ENCODE measurements at places on chromosomes 7 and 10. TPM values are rescaled to one million over a fixed set of nuclear protein-coding genes. Genes with fewer than 3 reads are reported as not detected.

DNA sequence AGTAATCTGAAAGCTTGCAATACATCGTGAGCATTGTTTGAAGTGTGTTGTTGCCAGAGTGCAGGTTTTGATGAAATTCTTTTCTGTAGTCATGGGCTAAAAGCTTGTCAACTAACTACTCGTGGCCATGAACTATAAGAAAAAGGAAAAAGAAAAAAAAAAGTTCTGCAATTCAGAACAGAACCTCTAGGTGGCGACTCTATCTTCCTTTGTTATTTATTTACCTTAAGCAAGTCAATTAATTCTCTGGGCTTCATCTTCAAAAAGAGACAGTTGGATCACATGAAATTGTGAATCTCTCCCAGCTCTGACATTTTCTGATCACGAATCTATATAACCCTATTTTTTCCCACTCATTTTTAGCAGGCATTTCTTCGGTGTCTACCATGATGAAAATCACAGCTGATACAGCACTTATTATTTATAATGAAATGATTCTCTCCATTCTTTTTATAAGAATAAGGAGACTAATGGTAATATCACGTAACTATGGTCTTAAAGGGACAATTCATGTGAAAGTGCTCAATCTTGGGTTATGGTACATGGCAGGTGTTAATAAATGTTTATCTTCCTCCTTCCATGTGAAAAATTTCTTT is 18.8 kb downstream of the TMEM196 start:
- H3K27ac ChIP-seq, result no peak overlapping the region
- H3K27me3 ChIP-seq, result no peaks in the 10 kb centered on the region
- no peaks in the 10 kb centered on the region for H3K36me3 ChIP-seq
- no peak for DNase-seq
- no peaks in the 10 kb centered on the region for H3K4me1 ChIP-seq

DNA sequence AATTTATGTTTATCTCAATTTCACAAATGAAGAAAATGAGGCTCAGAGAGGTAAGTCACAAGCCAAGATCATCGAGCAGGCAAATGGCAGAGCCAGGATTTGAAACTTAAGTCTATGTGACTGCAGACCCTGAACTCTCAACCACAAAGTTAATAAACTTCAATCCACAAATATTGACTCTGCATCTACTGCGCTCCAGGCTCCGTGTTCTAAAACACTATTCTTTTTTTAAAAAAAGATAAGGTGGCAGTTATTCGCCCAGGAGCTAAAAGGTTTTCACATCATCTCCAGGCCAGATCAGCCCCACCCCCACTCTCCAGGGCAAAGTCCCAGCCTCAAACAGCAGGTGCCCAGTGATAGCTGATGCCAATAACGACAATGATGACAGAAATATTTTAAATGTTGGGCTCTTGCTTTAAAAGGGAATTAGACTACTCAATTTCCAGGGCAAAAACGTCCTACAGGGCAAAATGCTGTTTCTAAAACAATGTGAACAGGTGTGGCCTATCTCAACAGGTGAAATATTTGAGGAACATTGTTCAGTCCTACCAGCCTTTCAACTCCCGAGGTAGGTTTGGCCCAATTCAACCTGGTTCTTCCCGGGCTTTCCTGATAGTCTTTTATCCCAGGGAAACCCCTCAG is 85.2 kb downstream of the SORBS1 start:
- no peak overlapping the region for H3K27ac ChIP-seq
- no peaks in the 10 kb centered on the region for H3K27me3 ChIP-seq
- no peak for DNase-seq
- H3K4me3 ChIP-seq, result no peak overlapping the region
- H3K36me3 ChIP-seq, result no peaks in the 10 kb centered on the region

DNA sequence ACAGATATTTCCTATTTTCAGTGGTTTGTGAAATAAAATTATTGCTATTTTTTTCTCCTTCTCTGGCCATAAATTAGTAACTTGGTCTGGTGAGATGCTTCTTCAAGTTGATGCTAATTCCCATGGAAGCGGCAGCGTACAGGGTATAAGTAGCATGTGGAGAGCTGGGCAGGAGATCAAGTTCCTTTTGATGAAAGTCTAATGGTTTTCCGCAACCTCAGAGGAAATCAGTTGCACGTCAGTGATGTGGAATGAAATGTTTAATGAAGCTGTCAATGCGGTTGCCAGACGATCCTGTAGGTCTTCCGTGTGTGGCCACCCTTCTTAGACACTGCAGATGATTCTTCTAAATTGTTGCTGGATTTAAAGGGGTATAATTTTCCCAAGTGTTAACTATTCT is 236.4 kb upstream of the GRM3 start:
- H3K4me3 ChIP-seq, result no peak overlapping the region
- H3K27me3 ChIP-seq, result no peaks in the 10 kb centered on the region
- no peak overlapping the region for H3K27ac ChIP-seq
- H3K36me3 ChIP-seq, result no peaks in the 10 kb centered on the region

GRCh38 chr7:121562259-121562658 is 166.2 kb upstream of the FAM3C start:
- H3K27ac ChIP-seq, result no peak overlapping the region
- no peak overlapping the region for H3K4me3 ChIP-seq
- DNase-seq, result no peak
- no peaks in the 10 kb centered on the region for H3K4me1 ChIP-seq
- no peaks in the 10 kb centered on the region for H3K27me3 ChIP-seq

The ADAM22 gene
- total RNA-seq, result 3.4 TPM

The GIMAP2 gene
- 10.5 TPM for total RNA-seq

Measured in ovary (tissue), 10 donors.